ENCODE measurements at places on chromosomes 7 and 10.

GRCh38 chr10:111128331-111129180, 51.7 kb downstream of the ADRA2A start:
- peak; percentile 29 for DNase-seq

GRCh38 chr10:93261089-93261488, 187.4 kb downstream of the CYP26A1 start:
- no peak for DNase-seq

DNA sequence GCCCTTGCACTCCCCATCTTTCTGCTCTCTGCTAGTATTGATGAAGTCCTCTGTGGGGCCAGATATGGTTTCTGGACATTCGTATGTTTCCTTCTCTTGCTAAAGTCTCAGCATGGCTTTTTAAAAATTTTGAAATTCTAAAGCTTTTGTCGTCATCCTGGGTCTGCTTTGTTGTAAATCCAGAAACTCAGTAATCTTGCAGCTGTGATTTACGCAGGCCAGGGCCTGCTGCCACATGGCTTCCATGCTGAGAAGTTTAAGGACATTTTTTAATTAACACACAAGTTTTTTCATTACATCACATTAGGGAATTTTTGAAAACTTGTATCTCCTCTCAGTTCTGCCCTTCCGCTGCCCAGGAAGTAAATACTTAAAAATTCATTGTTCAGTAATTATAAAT, 686.1 kb upstream of the IGFBP3 start:
- DNase-seq = no peak

GRCh38 chr7:147279964-147280374, 1163.4 kb downstream of the CNTNAP2 start:
- no peak for DNase-seq
